ENCODE measurements at places on chromosomes 11 and 22. TPM values are rescaled to one million over a fixed set of nuclear protein-coding genes. Genes with fewer than 3 reads are reported as not detected.

DNA sequence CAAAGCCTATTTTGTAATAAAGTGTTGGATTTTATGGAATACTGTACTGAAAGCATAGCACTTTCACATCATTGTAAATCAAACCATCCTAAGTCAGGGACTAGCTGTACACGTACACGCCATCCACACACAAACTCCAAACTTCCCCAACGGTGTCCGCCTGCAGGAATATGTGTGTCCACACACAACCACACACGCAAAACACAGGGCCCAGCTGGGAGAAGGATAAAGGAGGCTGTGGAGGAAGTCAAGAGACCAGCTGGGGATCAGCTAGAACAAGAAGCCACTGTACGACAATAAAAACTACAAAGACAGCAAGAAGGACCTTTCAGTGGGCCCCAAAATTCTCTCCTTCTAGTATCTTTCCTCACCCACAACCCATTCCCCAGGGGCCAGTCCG lies 1.6 kb downstream of the TRIM29 start:
- no peak overlapping the region for H3K27ac ChIP-seq
- H3K4me1 ChIP-seq = no peaks in the 10 kb centered on the region
- no peak overlapping the region for H3K4me3 ChIP-seq
- no peaks in the 10 kb centered on the region for H3K27me3 ChIP-seq
- DNase-seq = no peak
- H3K36me3 ChIP-seq = no peaks in the 10 kb centered on the region

Gene TEX54
- not detected for total RNA-seq

Gene RIMBP3C
- 0.77 TPM for total RNA-seq

Gene FAM83F
- total RNA-seq = 0.46 TPM

Measured in upper lobe of left lung (tissue), 6 donors.